Stimulated activated CD8-positive, alpha-beta memory T cell treated with anti-CD3 and anti-CD28 coated beads, Interleukin-15, amount 100 ng/mL, for 1 hour (primary cell): ENCODE measurements at places on chromosomes 16 and 17.

DNA sequence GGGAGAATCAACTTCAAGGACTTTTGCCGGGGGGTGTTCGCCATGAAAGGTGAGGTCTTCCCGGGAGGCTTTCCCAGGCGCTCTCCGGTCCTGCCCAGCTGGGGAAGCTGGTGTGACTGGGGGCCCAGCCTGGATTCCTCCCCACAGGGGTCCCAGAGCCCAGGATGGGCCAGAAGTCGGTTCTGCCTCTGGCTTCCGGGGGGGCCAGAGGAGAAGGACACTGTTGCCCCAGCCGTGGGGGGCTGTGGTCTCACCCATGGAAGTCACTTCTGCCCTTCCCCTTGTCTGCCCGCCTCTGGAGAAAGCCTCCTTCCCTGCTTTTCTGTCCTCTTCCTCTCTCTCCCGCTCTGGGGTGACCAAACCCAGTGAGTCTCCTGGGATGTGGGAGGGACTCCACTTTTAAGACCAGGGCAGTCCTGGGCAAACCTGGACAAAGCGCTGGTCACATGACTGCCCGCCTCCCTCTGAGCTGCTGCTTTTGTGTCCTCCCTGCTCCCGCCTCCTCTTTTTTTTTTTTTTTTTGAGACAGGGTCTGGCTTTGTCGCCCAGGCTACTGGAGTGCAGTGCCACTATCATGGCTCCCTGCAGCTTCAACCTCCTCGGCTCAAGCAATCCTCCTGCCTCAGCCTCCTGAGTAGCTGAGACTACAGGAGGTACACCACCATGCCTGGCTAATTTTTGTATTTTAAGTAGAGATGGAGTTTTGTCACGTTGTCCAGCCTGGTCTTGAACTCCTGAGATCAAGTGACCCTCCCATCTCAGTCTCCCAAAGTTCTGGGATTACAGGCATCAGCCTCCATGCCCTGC lies 40.6 kb downstream of the RAB11FIP4 start:
- DNase-seq, result no peak

GRCh38 chr16:180101-180675 lies at the start of gene HBQ1:
TSS of gene HBQ1 (plus strand) at chr16:180459. CDS start at chr16:180487, 28 bp downstream.
- DNase-seq, result no peak

DNA sequence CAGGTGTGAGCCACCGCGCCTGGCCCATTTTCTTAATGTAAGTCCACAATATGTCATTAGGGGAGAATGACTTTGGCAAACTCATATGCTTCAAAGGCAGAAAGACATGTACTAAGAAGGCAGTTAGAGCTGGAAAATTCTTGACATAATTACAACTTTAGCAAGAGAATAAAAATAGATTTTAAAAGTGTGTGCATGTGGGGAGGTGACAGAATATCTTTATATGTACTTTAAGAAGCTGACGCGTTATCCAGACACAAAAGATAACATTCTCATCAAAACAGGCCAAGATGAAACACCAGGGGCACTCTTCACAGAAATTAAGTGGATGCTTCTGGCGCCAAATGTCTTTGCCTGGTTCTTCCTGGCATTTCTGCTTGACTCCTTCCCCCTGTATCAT lies 28.2 kb downstream of the GJC1 start:
- no peak for DNase-seq

DNA sequence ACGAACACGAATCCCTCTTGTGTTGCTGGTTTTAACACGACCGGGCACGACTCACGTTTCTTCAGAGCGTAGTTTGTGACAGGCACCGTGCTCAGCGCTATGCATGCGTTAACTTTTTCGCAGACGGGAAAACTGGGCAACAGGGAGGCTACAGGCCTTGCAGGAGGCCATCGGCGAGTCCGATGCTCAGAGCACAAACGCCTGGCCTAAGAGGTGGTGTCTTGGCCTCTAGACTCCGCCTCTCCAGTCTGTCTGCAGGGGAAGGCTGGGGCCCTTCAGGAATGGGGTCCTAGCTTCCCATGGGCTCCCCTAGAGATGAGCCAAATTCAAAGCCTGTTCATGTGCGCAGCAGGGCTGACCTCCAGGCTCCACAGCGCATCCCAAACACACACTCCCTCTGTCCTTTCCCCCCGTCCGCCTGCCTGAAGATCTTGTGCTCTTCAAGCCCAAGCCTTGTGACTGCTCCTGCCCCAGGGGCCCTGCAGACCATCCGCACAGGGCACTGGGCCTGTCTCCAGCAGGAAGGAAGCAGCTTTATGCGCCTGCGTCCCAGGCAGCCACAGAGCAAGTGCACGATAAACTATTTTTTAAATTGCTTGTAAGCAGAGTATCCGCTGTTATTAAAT lies 3.1 kb downstream of the CLCN7 start:
- DNase-seq, result no peak

- DNase-seq, result no peak
Observed at GRCh38 chr16:73034374-73034773, 13.6 kb downstream of the ZFHX3 start.

DNA sequence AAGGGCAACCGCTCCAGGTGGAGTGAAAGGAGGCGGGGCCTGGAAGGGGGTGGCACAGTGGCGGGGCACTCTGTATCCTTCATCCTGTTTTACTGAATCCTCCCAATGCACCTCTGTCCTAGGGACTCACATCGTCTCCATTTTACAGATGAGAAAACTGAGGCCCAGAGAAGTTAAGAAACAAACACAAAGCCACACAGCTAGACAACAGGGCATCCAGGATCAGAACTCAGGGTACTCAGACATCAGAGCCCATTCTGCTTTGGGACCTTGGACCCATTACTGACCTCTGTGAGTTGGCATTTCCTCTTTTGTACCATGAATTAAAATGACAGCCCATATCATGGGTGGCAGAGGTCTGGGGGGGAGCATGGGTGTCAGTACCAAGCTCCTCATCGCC lies 129.2 kb downstream of the CPPED1 start:
- DNase-seq, result no peak

DNA sequence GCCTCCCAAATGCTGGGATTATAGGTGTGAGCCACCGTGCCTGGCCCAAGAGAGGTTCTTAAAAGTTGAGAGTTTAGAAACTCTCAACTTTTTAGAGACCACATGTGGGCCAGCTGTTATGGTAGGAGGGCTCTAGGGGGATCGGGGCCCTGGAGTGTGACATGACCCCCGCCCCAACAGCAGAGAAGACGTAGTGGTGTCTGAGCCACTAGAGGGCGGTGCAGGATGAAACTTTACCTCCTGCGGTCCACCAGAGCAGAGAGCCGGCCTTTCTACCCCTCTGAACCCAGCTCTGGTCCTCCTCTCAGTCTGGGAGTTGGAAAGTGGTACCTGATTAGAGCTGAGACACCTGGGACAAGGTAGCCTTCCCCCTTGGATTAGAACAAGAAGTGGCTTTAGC lies 7.4 kb downstream of the CDK5RAP3 start:
- DNase-seq, result peak; percentile 14
